Activated T-helper 9 cell treated with anti-CD3 and anti-CD28 coated beads, Interleukin-2, amount 50 U/mL, for 16 hours (primary cell): ENCODE measurements at places on chromosomes 5 and 9.

DNA sequence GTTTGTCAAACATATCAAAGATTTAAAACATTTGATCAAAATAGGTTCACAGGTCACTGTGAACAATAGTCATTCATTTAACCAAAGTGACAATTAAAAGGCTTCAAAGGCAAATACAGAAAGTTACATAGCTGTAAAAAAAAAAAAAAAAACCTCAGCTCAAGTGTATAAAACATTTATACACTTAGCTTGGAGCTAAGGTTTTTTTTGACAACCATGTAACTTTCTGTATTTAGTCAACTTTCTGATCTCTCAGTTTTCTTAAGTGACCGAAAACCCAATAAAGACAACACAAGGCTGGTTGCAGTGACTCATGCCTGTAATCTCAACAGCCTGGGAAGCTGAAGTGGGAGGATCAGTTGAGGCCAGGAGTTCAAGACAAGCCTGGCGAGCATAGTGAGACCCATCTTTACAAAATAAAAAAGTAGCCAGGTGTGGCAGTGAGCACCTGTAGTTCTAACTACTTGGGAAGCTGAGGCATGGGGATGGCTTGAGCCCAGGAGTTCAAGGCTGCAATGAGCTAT is 16.4 kb upstream of the UBTD2 start:
- DNase-seq: no peak

DNA sequence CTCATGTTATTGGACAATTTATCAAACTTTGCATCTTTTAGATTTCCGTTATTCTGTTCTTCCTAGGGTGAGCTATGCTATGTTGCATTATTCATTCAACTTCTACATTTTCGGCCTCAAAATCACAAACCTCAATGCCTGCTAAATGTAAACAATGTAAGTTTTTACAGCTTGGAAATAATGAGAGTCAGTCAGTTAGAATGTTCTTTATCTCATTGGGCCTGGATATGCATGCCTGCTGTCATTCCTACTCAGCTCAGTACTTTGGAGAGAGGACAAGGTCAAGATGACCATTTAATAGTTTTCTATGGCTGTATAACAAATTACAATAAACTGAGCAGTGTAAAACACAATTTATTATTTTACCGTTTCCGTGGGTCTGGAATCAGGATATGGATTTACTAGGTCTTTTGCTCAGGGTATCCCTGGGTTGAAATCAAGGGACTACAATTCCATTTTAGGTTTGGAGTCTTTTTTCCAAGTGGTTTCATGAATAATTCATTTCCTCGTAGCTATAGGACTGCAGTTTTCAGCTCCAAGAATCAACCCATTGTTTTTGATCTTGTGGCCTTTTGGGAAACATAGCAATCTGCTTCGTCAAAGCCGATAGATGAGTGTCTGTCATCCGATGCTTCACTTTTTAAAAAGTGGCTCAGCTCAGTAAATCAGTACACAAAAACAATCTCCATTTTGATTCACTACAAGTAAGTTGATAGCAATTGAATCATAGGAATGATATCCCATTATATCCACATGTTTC is 1143.2 kb upstream of the CDH6 start:
- no peak for DNase-seq

DNA sequence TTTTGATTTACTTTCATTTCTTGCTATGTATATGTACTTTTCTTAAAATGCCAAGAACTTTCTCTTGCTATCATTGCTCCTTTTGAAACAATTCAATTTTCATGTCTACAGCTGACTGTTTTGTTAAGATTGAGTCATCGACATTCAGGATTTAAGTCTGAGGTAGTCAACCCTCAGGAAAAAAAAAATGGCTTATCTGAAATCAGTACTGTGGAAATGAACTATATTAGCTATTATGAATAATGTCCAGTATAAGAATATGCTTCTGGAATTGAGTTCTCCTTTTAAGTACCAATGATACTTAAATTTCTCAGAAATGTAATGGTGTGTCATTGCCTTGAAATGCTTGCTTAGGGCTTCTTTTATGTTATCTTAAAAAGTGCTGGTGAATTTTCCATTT is 37.9 kb downstream of the TNFAIP8 start:
- no peak for DNase-seq

GRCh38 chr5:13809921-13810320 is 134.6 kb downstream of the DNAH5 start:
- DNase-seq: no peak

- no peak for DNase-seq
Measured at GRCh38 chr5:36029914-36030313, 36.8 kb downstream of the UGT3A2 start.

GRCh38 chr9:108389056-108389455 is 466.7 kb downstream of the ACTL7B start:
- no peak for DNase-seq

DNA sequence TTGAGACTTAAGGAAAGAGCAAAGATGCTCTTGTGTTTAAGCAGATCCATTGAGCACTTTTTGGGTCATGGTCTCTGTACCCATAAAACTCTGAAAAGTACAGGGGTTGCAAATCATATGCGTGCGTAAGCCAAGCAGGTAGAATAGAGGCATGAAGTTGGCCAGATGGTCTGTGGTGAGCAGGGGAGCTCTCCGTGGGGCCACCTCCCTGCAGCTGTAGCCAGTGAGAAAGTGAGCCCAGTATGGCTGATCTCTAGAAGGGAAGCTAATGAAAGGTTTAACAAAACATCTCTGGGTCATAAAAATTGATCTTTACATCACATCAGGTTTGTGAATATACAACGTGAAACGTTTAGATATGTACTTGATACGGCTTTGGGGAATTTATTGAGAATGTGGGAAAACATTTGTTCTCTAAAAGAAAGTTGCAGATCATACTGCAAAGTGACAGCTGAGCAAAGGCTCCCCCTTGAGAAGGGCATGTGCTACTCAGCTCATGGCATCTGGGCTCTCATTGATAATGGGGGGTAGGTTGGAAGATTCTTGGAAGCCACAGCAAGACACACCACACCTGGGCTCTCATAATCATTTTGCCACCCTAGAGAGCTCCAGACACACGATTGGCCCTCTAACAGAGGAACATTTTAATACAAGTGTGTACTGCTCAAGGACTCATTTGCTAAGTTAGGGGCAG is 30.6 kb downstream of the SH3GL2 start:
- no peak for DNase-seq

DNA sequence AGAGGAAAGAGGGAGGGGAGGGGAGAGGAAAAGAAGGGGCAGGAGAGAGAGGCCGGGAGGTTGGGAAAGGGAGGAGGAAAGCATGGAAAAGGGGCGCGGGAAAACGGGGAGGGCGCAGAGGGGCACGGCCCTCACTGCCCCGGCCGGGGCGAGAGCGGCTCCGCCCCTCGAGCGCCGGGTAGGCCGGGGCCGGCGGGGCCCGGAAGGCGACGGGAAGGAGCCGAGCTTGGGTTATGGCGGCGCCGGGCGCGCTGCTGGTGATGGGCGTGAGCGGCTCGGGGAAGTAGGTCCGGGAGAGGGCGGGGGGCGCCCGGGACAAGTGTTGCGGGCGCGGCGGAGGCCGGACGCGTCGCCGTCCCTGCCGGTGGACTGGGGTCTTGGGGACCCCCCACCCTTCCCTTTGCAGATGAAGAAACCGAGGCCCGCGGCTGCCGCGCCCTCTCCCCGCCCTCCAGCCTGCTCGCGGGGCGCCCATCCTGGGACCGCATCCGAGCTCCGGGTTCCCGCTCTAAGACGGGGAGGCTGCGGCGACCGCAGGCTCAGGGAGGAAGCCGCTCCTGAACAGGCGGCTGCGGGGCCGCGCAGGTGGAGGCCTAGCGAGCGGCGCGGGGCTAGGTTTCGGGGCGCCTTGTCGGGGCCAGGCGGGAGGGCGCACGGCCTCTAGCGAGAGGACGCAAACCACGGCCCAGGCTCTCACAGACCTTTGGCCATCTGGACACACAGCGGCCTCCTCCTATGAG is at the start of gene IDNK:
IDNK (plus strand) TSS at position 205 of the 740 bp plus-strand sequence; CDS start at position 234, 29 bp downstream.
- peak; percentile 53 for DNase-seq

GRCh38 chr5:59813761-59814536 is 79.6 kb downstream of the PDE4D start:
- DNase-seq: no peak

DNA sequence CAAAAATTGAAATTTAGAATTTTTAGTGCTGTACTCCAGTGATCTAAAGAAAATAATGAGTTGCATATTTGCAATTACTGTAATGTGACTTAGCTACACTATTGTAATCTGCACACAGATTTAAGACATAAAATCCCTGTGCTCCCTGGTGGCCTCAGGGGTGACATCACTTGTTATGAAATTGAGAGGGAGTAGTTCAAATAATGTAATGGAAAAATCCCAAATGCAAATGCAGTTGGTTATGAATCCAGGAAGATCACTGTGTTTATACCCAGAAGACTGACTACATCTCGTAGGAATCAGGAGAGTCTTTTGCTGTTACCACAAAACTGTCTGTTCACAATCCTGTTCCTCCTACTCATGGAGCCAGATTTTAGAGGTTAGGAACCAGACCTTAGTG is 178.7 kb upstream of the FBXL17 start:
- DNase-seq: no peak

DNA sequence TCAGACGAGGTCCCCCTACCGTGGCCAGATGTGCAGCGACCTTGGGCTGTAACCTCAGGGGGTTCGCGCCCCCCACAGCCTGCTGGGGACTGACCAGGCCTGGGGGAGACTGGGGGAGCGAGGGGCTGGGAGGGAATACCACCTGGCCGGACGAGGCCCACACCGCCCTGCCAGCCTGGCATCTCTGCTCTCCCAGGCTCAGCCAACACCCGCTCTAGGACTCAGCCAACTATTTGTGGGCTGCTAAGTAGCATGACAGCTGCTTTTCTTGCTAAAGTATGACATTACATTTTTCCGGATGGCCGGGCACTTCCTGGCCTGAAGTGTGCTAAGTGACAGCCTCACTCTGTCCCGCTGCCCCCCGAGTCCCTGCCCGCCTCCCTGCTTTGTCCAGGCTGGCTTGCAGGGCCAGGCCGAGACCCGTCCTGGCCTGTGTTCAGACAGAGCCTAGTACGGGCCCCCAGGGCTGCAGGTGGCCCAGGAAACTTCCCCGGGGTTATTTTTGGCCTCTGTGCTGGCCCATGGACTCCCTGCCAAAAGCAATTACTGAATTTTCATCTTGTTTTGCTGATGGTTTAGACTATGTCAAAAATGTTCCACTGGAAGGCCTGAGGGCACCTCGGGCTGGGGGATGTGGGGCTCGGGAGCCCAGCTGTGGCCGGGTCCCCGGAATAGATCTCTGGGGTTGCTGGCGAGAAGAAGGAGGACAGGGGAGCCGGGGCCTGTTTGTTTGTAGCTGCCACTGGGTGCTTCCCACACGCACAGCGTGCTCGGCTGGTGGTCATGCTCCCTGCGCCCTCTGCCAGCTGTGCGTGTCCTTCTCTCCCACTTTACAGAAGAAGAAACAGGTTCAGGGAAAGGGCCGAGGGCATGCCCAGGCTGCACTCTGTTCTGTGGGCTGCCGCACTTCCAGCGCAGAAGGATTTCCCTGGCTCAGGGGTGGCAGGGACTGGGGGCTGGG is 13.4 kb upstream of the SLC2A6 start:
- DNase-seq: no peak

GRCh38 chr5:9841516-9842170 is 211.5 kb upstream of the TAS2R1 start:
- no peak for DNase-seq

DNA sequence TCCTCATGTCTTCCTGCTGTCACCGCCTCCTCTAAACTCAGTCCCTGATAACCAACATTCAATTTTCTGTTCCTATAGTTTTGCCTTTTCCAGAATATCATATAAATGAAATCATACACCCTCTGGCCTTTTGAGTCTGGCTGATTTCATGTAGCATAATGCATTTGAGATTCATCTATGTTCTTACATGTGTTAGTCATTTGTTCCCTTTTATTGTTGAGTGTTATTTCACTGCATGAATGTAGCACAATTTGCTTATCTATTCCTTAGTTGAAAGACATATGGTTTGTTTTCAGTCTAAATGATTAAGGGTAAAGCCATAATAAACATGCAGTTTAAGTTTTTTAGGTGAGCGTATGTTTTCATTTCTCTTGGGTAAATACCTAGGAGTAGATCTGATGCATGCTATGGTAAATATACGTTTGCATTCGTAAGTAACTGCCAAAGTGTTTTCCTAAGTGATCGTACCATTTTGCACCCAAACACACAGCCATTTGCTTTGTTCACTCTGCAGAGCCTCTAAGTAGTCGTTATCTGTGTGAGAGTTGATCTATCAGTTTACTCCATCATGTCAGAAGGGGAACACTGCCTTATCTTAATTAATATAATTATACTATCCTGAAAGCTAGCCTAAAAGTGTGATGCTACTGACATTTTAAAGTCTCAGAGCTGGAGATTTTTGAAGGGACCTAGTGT is 460.8 kb downstream of the DMAC1 start:
- no peak for DNase-seq

DNA sequence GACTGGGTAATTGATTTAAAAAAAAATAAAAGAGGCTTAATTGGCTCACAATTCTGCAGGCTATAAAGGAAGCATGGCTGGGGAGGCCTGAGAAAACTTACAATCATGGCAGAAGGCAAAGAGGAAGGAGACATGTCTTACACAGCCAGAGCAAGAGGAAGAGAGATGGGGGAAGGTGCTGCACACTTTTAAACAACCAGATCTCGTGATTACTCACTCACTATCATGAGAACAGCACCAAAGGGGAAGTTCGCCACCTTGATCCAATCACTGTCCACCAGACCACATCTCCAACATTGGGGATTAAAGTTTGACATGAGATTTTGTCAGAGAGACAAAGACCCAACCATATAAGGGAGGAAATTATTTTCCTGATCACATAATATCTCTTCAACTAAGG is 138.8 kb upstream of the NR4A3 start:
- no peak for DNase-seq

DNA sequence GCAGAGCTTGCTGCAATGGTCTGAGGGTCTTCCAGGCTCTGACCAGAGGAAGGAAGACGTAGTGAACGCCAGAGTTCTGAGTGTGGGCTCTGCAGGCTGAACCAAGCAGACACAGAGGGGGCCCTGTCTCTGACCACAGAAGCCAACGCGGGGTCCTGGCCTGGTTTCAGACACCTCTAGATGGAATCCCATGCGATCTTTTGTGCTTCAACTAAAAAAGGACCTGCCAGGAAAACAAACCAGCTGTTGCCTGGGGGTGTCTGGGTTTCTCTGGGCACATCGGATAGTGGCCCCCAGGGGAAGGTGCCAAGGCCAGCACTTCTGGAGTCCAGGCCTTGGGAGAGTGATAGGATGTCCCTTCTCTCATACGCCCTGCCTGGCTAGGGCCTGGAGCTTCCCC is 12.9 kb downstream of the PRDM12 start:
- DNase-seq: no peak

GRCh38 chr5:91042936-91043255 is 340.2 kb downstream of the ARRDC3 start:
- DNase-seq: no peak

- DNase-seq: no peak
Measured at GRCh38 chr9:102479191-102479590, 515.9 kb upstream of the CYLC2 start.

- no peak for DNase-seq
Measured at GRCh38 chr5:56419667-56420066, 186.5 kb upstream of the ANKRD55 start.
